ENCODE measurements at places on chromosomes 6 and 20.

GRCh38 chr6:3229566-3230178 lies 2.2 kb upstream of the TUBB2B start:
- H3K4me1 ChIP-seq: peaks cover 20% of the 10 kb centered on the region
- H3K27me3 ChIP-seq: peaks cover 6% of the 10 kb centered on the region
- H3K4me3 ChIP-seq: no peak overlapping the region
- H3K27ac ChIP-seq: no peak overlapping the region

DNA sequence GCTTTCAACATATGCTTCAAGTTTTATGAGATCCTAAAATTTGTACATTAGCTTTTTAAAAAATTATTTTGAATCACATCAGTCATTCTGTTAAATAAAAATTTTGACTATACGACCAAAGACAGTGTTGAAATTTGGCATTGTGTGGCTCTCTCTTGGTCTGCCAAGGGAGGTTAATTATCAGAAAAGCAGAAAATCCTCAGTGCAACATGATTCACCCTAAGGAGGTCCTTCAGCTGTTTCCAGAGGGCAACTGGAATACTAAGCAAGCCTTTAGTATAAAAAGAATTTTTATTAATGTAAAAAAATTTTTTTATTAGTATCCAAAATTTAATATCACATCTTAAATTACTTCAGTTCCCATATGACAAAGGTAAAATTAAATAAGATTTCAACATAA lies 23.1 kb upstream of the TMEM244 start:
- H3K4me1 ChIP-seq: peaks cover under 1% of the 10 kb centered on the region
- no peaks in the 10 kb centered on the region for H3K27me3 ChIP-seq
- DNase-seq: no peak
- no peaks in the 10 kb centered on the region for H3K36me3 ChIP-seq
- H3K4me3 ChIP-seq: no peak overlapping the region

GRCh38 chr6:16671302-16672289 lies 89.7 kb downstream of the ATXN1 start:
- H3K4me1 ChIP-seq: peaks cover 67% of the 10 kb centered on the region
- DNase-seq: no peak
- no peaks in the 10 kb centered on the region for H3K36me3 ChIP-seq
- no peaks in the 10 kb centered on the region for H3K27me3 ChIP-seq
- H3K27ac ChIP-seq: peak overlapping the region; percentile 11
- H3K4me3 ChIP-seq: no peak overlapping the region

- H3K4me1 ChIP-seq: peaks cover 30% of the 10 kb centered on the region
- no peaks in the 10 kb centered on the region for H3K27me3 ChIP-seq
- H3K36me3 ChIP-seq: no peaks in the 10 kb centered on the region
- no peak overlapping the region for H3K4me3 ChIP-seq
- H3K27ac ChIP-seq: no peak overlapping the region
- DNase-seq: no peak
These were observed 10.4 kb upstream of the ABHD16B start for GRCh38 chr20:63850689-63851547.

DNA sequence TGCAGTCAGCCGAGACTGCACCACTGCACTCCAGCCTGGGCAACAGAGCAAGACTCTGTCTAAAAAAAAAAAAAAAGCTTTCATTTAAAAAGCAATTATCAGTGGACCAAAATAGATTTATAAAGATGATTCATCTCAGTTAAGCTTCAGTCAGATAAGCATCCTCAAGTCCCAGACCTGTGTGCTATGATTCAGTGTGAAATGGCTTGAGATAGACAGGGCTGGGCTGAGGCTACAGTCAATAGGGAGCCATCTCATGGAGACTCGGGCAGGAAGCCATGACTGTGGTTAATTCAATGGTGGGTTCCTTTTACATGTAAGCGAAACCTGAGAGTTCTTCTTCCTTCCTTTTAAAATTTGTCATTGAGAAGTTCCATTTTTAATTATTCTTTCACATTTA lies 276.0 kb downstream of the TFAP2A start:
- peaks cover 38% of the 10 kb centered on the region for H3K4me1 ChIP-seq
- H3K36me3 ChIP-seq: no peaks in the 10 kb centered on the region
- no peak overlapping the region for H3K4me3 ChIP-seq
- no peak overlapping the region for H3K27ac ChIP-seq
- peak; percentile 52 for DNase-seq

- no peaks in the 10 kb centered on the region for H3K36me3 ChIP-seq
- H3K27ac ChIP-seq: no peak overlapping the region
- H3K4me1 ChIP-seq: no peaks in the 10 kb centered on the region
- DNase-seq: no peak
- no peaks in the 10 kb centered on the region for H3K27me3 ChIP-seq
- H3K4me3 ChIP-seq: no peak overlapping the region
These were observed 1830.0 kb upstream of the DEFB115 start for GRCh38 chr20:29427201-29428060.

DNA sequence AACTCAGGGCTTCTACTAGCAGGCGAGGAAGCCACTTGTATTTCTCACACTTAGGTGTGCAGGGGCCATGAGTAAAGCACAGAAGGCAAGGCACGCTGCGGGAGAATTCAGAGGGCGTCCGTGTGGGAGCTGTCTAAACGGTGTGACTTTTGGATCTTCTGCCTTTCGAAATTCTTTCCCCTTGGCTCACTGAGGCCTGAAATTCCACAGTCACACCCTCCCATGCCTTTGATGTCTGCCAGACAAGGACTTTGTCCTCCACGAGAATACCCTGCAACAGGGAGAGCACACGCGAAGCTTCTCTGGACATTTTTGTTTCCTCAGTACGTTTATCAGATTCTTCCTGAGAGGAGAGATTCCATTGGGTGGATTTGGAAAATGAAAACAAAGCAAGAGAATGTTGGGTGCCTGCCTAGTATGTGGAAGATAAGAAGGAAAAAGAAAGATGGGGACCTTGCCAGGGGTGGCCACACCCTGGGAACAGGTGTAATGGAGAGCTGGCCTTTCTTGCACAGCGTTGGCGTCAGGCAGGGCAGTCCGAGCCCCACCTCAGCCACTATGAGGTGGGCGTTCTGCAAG lies 235.7 kb downstream of the MYLK4 start:
- no peaks in the 10 kb centered on the region for H3K27me3 ChIP-seq
- no peak overlapping the region for H3K27ac ChIP-seq
- no peaks in the 10 kb centered on the region for H3K36me3 ChIP-seq
- 0 out of 2 replicates have a peak, but pooled peaks cover 5% of the 10 kb centered on the region for H3K4me1 ChIP-seq
- no peak for DNase-seq
